ENCODE measurements at places on chromosomes 4 and X. TPM values are rescaled to one million over a fixed set of nuclear protein-coding genes. Genes with fewer than 3 reads are reported as not detected.

The LONRF3 gene
- total RNA-seq = 8.5 TPM

GRCh38 chr4:79759793-79760192 is 313.2 kb downstream of the ANTXR2 start:
- DNase-seq = no peak
- no peak overlapping the region for H3K4me3 ChIP-seq
- no peaks in the 10 kb centered on the region for H3K36me3 ChIP-seq
- no peaks in the 10 kb centered on the region for H3K27me3 ChIP-seq
- H3K27ac ChIP-seq = no peak overlapping the region
- no peaks in the 10 kb centered on the region for H3K4me1 ChIP-seq

DNA sequence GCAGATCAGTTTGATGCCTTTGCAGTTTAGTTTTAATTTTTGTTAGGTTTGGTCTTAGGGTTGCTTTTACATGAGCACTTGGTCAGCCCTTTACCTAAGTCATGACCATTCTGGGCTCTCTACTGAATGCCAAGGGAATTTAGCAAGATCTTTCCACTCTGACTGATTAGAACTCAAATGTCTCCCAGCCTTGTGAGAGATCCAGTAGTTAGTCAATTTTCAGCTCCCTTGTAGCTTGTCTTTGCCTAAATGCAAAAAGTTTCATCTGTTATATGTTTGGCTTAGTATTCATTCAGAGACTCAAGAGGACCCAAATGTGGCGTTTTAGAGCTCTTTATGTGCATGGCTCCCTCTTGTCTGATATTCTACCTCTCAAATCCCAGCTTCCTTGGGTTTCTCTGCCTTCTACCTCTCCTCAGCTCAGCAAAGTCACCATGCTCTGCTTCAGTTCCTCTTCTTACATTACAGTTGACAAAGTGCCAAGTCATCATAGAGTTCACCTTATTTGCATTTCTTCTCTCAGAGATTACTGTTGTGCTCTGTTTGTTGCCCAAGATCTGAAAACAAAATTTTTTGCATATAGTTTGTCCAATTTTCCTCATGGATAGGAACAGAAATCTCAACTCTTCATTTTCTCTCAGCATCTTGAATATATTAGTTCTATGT is 17.5 kb upstream of the JAKMIP1 start:
- DNase-seq = no peak
- H3K27ac ChIP-seq = no peak overlapping the region
- no peaks in the 10 kb centered on the region for H3K4me1 ChIP-seq
- H3K36me3 ChIP-seq = no peaks in the 10 kb centered on the region

GRCh38 chr4:182257503-182257902 is 14.3 kb downstream of the TENM3 start:
- H3K36me3 ChIP-seq = no peaks in the 10 kb centered on the region
- no peak overlapping the region for H3K4me3 ChIP-seq
- H3K27me3 ChIP-seq = no peaks in the 10 kb centered on the region
- no peaks in the 10 kb centered on the region for H3K4me1 ChIP-seq
- H3K27ac ChIP-seq = no peak overlapping the region

- DNase-seq = no peak
- H3K27ac ChIP-seq = no peak overlapping the region
- no peak overlapping the region for H3K4me3 ChIP-seq
- H3K27me3 ChIP-seq = no peaks in the 10 kb centered on the region
- H3K36me3 ChIP-seq = no peaks in the 10 kb centered on the region
Observed at GRCh38 chr4:182231080-182231479, 12.1 kb upstream of the TENM3 start.

The SPANXN4 gene
- not detected for total RNA-seq

The SH2D1A gene
- 0.71 TPM for total RNA-seq

- no peaks in the 10 kb centered on the region for H3K36me3 ChIP-seq
- DNase-seq = no peak
- no peak overlapping the region for H3K27ac ChIP-seq
- no peak overlapping the region for H3K4me3 ChIP-seq
Observed at GRCh38 chr4:72112514-72113156, 80.8 kb downstream of the NPFFR2 start.

- H3K4me3 ChIP-seq = no peak overlapping the region
- H3K36me3 ChIP-seq = no peaks in the 10 kb centered on the region
- no peaks in the 10 kb centered on the region for H3K27me3 ChIP-seq
- no peak overlapping the region for H3K27ac ChIP-seq
- DNase-seq = no peak
Observed at GRCh38 chr4:131348263-131348662, 1800.8 kb upstream of the PCDH10 start.

DNA sequence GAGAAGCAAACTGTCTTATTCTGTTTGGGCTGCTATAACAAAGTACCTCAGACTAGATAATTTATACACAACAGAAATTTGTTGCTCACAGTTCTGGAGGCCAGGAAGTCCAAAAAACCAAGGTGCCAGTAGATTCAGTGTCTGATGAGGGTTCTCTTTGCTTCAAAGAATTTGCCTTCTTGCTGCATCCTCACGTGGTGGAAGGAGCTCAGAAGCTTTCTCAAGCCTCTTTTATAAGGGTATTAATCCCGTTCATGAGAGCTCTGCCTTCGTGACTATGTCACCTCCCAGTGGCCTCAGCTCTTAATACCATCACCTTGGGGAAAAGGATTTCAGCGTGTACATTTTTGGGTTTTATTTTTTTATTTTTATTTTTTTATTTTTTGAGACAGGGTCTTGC is 20.1 kb downstream of the CA5B start:
- no peaks in the 10 kb centered on the region for H3K4me1 ChIP-seq
- no peaks in the 10 kb centered on the region for H3K36me3 ChIP-seq
- no peak overlapping the region for H3K4me3 ChIP-seq
- no peaks in the 10 kb centered on the region for H3K27me3 ChIP-seq
- H3K27ac ChIP-seq = no peak overlapping the region
- DNase-seq = no peak

GRCh38 chrX:10054396-10054795 is 87.2 kb downstream of the CLDN34 start:
- H3K4me1 ChIP-seq = peaks cover 3% of the 10 kb centered on the region
- H3K36me3 ChIP-seq = no peaks in the 10 kb centered on the region

DNA sequence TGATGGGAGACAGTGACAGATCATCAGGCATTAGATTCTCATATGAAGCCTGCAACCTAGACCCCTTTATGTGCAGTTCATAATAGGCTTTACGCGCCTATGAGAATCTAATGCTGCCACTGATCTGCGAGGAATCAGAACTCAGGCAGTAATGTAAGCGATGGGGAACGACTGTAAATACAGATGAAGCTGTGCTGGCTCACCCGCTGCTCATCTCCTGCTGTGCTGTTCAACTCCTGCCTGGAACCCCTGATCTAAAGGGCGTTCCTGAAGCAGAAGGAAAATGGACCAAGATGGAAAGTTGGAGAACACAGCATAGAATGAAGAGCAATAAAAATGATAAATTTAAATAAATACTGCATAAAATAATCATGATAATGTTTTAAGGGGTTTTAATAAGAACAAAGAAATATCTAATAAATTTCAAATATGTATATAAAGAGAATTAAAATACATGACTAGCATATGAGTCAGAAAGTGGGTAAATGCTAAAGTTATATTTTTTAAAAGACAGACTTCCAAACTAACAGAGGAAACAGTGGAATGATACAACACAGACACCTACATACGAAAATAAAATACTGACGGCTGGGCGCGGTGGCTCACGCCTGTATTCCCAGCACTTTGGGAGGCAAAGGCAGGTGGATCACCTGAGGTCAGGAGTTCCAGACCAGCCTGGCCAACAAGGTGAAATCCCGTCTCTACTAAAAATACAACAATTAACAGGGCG is 59.2 kb downstream of the RBM47 start:
- no peak overlapping the region for H3K4me3 ChIP-seq
- H3K4me1 ChIP-seq = no peaks in the 10 kb centered on the region
- no peak for DNase-seq
- H3K36me3 ChIP-seq = no peaks in the 10 kb centered on the region
- H3K27me3 ChIP-seq = no peaks in the 10 kb centered on the region
- no peak overlapping the region for H3K27ac ChIP-seq

- no peaks in the 10 kb centered on the region for H3K36me3 ChIP-seq
- H3K27me3 ChIP-seq = no peaks in the 10 kb centered on the region
- H3K27ac ChIP-seq = no peak overlapping the region
- no peak for DNase-seq
- no peak overlapping the region for H3K4me3 ChIP-seq
- H3K4me1 ChIP-seq = no peaks in the 10 kb centered on the region
Observed at GRCh38 chr4:183620421-183620820, 38.6 kb downstream of the RWDD4 start.

- H3K4me3 ChIP-seq = no peak overlapping the region
- H3K27ac ChIP-seq = no peak overlapping the region
- H3K4me1 ChIP-seq = no peaks in the 10 kb centered on the region
- no peak for DNase-seq
- H3K36me3 ChIP-seq = no peaks in the 10 kb centered on the region
- H3K27me3 ChIP-seq = no peaks in the 10 kb centered on the region
Observed at GRCh38 chr4:153074486-153074885, 129.8 kb upstream of the TRIM2 start.

GRCh38 chr4:1355378-1355777 is 8.4 kb downstream of the UVSSA start:
- no peak for DNase-seq
- no peak overlapping the region for H3K4me3 ChIP-seq
- peaks cover 26% of the 10 kb centered on the region for H3K36me3 ChIP-seq
- H3K27ac ChIP-seq = no peak overlapping the region

The CXCL3 gene
- 4.9 TPM for total RNA-seq

GRCh38 chr4:100591161-100591876 is 73.5 kb upstream of the EMCN start:
- no peak overlapping the region for H3K27ac ChIP-seq
- no peaks in the 10 kb centered on the region for H3K27me3 ChIP-seq
- no peak overlapping the region for H3K4me3 ChIP-seq
- no peak for DNase-seq
- no peaks in the 10 kb centered on the region for H3K4me1 ChIP-seq

The CLDN34 gene
- total RNA-seq = not detected

- no peaks in the 10 kb centered on the region for H3K4me1 ChIP-seq
- H3K27me3 ChIP-seq = no peaks in the 10 kb centered on the region
- H3K4me3 ChIP-seq = no peak overlapping the region
- DNase-seq = no peak
Observed at GRCh38 chr4:110514889-110515479, 39.0 kb downstream of the ENPEP start.

- no peak overlapping the region for H3K27ac ChIP-seq
- no peaks in the 10 kb centered on the region for H3K4me1 ChIP-seq
- DNase-seq = no peak
- H3K27me3 ChIP-seq = no peaks in the 10 kb centered on the region
Observed at GRCh38 chr4:180179146-180179545, 2064.1 kb upstream of the TENM3 start.

DNA sequence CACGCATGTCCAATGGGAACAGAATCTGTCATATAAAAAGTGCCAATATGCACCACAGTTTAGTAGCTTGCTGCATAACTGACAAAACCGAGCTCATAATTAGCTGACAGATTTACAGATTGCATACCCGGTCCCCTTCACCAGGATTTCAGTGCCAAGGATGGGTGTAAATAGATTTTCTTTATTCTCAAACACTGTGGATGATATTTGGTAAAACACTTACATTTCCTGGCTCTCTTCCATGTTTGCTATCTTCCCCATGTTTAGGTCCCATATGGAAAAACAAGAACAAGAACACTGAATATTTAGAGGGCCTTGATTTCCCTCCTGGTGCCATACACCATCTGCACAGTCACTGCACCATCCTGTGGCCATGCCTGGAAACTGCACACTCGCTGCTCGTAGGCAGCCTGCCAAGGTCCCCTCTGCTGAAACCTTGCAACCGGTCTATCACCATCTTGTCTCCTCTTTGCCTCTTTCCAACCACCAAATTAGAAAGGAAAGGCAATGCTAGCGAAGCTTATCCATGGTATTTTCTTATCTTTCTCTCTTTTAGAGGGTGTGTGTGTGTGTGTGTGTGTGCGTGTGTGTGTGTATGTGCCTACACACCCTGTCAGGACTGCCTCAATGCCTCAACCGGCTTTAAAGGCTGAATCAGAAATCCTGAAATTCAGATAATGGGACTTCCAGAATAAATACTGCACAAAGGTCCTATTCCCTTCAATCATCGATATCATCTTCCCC is 124.2 kb upstream of the MBNL3 start:
- H3K36me3 ChIP-seq = no peaks in the 10 kb centered on the region
- no peaks in the 10 kb centered on the region for H3K4me1 ChIP-seq
- H3K27ac ChIP-seq = no peak overlapping the region
- H3K4me3 ChIP-seq = no peak overlapping the region
